ENCODE measurements at places on chromosomes 12 and 14.

- no peak for DNase-seq
Observed at GRCh38 chr12:91276509-91276908, 93.9 kb upstream of the DCN start.

- no peak for DNase-seq
Observed at GRCh38 chr14:52119030-52119429, 50.2 kb upstream of the NID2 start.

DNA sequence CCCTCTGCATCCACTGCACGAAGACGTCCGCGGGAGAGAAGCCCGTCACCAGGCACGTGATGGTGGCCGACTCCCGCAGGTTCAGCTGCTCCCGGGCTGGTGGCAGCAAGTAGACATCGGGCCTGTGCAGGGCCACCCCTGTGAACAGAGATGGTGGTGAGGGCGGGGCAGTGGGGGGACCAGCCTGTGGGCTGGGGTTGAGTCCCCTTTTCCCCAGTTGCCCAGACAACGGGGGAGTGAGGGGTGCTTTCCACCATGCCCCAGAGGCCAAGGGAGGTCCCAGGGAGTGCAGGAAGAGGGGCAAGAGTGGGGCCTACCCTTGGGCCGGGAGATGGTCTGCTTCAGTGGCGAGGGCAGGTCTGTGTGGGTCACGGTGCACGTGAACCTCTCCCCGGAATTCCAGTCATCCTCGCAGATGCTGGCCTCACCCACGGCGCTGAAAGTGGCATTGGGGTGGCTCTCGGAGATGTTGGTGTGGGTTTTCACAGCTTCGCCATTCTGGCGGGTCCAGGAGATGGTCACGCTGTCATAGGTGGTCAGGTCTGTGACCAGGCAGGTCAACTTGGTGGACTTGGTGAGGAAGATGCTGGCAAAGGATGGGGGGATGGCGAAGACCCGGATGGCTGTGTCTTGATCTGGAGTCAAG is 328.3 kb downstream of the TMEM121 start:
- no peak for DNase-seq

GRCh38 chr14:31009836-31010574 is 15.4 kb upstream of the AP4S1 start:
- DNase-seq, result no peak

- no peak for DNase-seq
Observed at GRCh38 chr12:122994140-122994675, 13.7 kb downstream of the ARL6IP4 start.

GRCh38 chr14:104973385-104974145 is 4.6 kb downstream of the AHNAK2 start:
- no peak for DNase-seq

GRCh38 chr14:105150026-105150367 is 18.6 kb downstream of the JAG2 start:
- no peak for DNase-seq

DNA sequence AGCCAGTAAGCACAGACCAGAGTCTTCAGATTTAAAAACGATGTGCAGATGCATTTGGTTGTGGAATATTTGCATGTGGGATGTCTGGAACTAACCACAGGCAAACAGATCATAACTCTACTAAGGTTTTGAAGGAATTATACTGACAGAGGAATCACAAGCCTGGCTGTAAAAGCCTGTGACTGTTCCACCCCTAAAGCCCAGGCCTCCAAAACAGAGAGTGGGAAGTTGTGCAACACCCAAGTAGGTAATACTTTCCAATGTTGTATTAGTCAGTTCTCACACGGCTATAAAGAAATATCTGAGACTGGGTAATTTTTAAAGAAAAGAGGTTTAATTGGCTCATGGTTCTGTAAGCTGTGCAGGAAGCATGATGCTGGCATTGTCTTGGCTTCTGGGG is 68.1 kb upstream of the DCD start:
- DNase-seq, result no peak

DNA sequence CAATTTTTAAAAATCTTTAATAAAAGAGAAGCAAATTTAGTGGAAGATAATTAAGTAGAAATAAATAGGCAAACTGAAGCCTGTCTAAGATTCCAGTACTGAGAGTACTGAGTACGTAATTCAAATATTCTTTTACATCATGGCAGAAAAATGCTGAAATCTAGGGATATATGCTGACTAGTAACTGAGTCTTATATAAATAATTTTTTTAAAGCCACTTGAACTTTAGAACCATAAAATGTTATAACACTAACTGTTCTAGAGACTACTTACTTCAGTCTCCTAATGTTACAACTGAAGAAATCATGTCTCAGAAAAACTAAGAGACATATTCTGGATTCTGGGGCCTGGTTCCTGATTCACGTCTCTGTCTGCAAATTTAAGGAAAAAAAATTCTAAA is 230.6 kb upstream of the PLEKHG7 start:
- no peak for DNase-seq

- DNase-seq, result no peak
Observed at GRCh38 chr12:46174061-46174662, 94.7 kb downstream of the SLC38A1 start.

DNA sequence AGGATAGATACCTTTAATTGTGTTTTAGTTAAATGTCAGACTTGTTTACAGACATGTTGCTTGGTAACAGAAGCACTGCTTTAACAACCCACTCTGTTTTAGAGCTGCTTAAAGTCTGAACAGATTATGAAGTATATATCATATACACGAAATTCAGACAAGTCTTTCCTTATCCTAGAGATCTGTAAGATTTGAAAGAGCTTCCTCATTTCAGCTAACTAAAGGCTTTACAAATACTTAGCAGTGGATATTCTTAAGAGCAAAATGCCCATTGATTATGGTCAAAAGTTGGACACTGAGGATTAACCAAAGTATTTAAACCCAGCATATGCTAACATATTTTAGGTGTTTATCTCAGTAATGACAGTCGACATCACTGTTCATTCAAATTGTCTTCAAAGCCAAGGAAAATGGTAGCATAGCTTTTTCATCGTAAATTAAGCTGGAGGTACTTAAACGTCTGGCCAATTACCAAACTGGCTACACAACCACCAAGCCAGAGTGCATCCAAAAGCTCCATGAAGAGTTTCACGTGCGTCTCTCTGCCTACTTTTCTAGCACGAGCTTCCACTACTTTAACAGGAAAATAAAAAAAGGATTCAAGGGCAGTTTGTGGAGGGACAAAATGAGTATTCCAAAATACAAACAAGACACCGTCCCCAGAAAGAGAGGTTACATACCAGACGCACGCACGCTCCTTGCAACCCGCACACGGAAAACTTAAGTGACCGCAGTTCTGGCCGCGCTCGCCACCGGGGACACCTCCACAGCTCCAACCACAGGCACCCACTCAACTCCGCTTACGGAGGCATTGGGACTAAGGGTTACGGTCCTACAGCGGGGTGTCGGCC is 565 bp downstream of the CEP83 start:
- peak; percentile 53 for DNase-seq

- no peak for DNase-seq
Observed at GRCh38 chr12:57133013-57133569, 4.8 kb downstream of the LRP1 start.

- DNase-seq, result no peak
Observed at GRCh38 chr14:35335388-35336092, 43.4 kb downstream of the PSMA6 start.

- no peak for DNase-seq
Observed at GRCh38 chr12:88339254-88339949, 197.3 kb downstream of the TMTC3 start.

GRCh38 chr12:107349839-107350238 is 256.5 kb upstream of the CRY1 start:
- no peak for DNase-seq

GRCh38 chr12:12353807-12354206 is 3.1 kb upstream of the BORCS5 start:
- DNase-seq, result no peak

DNA sequence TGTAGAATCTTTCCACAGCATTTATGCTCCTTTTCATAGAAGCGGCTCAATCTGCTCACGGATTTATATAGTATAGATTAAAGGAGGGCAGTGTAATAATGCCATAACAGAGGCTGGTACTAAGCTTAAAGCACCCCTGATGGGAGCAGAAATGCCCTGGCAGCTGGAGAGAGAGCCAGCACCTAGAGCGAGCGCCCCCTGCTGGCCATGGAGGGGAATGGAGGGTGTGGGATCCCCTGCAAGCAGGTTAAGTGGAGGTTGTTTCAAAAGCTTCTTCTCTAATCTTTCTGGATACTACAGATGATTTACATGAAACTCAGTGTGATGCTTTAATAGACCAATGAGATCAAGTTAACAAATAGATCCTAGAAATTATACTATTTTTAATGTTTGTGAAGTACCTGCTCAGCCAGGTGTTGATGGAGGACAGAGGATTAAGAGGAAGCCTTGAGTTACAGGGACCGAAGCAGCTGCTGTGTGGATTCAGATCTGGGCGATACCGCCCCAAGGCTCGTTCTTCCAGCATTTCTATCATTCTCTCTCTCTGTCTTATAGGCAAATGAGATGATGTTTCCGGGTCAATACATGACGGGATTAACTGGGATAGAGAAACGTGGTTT is 1519.3 kb upstream of the TMEM132C start:
- DNase-seq, result peak; percentile 6

- DNase-seq, result no peak
Observed at GRCh38 chr14:85549697-85550096, 19.8 kb downstream of the FLRT2 start.

- no peak for DNase-seq
Observed at GRCh38 chr12:109464642-109465351, 12.3 kb downstream of the KCTD10 start.

DNA sequence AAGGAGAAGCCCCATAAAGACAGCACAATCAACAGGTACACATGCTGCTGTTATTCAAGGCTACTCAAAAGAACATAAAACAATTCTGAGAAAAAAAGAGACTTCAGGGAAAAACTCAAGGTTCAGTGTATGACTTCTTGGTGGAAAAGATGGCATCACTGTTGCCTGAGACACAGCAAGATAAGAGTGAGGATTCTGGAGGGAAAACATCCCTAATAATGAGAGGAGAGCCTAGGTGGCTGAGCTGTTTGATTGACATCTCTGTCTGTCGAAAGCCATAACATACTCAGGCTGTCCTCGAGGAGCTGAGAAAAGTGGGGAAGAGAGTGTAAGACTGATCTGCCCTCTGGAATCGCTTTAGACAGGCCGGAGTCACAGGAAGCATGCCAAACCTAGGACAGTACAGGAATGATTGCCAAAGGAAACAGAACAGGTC is 193.4 kb upstream of the AMIGO2 start:
- no peak for DNase-seq

DNA sequence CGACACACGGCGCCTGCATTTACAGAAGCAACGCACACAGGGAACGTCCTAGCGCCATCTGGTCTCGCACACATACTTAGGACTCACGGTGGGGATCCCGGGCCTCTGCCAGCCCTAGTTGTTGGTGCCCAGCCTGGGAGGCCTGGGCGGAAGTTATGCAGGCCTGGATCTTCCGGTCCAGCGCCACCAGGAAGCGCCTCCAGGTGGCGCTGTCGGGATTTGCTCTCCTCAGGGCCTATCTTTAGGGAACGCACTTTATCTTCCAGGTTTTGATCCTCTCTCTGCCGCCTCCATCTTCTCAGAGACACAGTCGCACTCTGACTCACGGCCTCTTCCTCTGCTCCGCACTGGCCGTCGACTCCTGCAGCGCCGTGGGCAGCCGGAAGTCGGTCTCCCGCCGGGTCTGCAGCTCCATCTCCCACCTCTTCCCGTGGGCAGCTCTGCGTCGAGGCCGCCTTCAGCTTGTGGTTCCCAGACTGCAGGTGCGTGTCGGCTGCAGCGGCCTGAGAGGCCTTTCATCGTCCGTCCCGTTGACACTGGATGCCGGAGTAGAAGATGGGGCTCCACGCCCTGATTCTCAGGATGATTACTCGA is 760.4 kb downstream of the TMEM121 start:
- DNase-seq, result no peak

DNA sequence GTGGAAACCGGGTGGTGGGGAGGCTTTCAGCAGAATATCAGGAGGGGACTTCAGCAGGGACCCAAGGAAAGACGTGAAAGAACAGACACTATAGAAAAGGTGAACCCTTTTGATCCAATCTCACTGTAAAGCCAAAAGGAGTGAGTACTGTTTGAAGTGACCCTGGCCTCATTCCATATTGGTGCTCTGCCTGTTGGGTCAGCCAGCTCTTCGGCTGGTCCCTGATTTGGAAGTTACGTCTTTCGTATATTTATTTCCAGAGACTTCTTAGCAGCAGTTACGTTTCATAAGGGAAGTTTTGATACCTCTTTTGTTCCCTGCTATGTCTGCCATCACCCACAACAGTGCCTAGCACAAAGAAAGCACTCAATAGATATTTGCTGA is 21.9 kb downstream of the WNT5B start:
- DNase-seq, result no peak

Data from NCI-H1105 treated with DMSO at 0.1 percent for 48 hours (cell line).